ENCODE measurements at places on chromosomes 12 and 14.

DNA sequence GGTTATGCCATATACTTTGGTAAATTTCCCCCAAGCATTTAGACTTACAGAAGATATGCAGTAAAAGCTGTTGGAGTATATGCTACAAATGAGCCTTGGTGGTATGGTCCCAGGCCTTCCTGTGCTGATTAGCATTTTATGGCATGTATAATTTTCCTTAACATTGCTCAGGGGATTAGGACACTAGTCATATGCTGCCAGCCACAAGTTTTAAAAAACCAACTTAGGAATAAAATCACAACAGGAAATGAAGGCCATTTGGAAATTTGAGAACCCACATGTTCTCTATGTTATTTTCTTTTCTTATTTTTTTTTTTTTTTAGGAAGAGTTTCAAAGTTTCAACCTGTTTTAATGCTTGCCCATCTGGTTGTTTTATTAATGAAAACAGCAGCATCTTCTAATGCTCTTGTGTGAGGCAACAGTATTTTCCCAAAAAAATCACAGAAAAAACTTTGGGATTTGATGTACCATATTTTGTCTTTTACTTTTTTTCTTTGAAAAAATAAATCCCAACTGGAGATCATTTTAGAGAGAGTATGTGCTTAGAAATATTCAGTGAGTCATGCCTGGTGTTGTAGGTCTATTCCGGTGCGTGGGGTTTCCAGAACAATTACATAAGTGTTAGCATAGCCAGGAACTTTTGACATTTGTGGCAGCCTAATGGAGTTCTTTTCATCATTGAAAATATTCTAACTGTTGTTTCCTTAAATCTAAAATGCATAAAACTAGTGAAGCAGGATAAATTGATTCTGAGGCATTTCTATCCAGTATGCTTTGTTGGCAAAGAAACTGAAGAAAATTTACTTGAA, 21.7 kb upstream of the DUSP6 start:
- no peak for DNase-seq

DNA sequence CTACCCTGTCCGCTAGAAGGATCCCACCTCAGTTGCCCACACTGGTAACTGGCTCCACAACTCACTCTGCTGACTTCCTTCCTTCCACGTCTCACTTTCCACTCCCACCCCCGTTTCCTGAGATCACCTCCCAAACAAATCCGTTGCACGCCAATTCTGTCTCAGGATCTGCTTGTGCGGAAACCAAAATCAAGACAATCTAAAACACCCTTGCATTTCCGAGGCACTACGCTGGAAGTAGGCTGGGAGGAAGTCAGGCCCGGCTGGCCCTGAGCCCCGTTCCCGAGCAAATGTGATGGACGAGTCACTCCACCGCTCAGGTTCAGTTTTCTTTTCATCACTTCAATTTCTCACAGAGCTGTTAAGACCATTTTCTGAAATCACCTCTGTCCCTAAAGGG, 23.1 kb downstream of the ABCB9 start:
- no peak for DNase-seq

GRCh38 chr14:26377150-26377549, 220.7 kb downstream of the NOVA1 start:
- DNase-seq = no peak

- DNase-seq = no peak
Measured at GRCh38 chr12:62903151-62903550, 31.8 kb downstream of the PPM1H start.

- no peak for DNase-seq
Measured at GRCh38 chr12:32201976-32202375, 95.3 kb downstream of the BICD1 start.

DNA sequence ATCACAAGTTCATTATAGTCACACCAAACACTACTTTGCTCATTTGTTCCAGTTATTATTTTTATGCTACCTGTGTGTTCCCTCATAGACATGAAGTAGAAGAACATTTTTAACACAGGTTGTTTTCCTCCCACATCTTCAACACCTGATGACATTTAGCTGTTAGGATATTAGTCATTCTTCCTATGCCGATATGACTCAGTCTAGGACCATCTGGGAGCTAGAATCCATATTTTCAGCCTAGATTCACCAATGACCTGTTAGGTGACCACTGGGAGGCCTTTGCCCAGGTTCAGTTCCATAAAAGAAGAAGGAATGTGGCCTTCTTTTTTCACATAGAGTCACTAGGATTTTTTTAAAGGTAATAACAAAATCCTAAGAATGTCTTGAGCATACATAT, 222.8 kb downstream of the C12orf42 start:
- no peak for DNase-seq

DNA sequence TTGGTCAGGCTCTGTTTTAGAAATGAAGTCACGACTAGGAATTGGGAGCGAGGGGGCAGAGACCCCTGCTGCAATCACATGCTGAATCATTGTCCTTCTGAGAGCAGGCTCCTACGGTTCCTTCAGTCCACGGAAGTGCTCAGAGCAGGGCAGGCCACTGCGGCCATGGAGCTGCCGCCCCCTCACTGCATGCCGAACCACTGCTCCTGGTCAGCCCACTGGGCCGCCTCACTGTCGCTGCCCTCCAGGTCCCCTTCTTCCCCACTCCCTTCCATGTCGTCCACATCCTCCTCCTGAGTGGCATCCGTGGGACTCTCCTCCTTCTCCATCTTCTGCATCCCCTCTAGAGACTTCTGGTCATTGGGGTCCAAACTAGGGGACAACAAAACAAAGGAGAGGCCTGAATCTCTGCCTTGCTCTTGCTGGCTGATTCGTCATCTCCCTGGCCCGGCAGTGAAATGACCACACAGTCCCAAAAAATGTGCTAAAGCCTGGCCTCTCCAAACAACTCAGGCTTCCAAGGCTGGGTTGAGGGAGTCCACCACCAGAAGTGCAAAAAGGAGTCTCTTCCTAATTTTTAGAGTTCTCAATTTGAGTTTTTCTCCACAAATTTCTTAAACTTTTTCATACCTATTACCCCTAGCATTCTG, 29.4 kb downstream of the ANAPC7 start:
- no peak for DNase-seq

DNA sequence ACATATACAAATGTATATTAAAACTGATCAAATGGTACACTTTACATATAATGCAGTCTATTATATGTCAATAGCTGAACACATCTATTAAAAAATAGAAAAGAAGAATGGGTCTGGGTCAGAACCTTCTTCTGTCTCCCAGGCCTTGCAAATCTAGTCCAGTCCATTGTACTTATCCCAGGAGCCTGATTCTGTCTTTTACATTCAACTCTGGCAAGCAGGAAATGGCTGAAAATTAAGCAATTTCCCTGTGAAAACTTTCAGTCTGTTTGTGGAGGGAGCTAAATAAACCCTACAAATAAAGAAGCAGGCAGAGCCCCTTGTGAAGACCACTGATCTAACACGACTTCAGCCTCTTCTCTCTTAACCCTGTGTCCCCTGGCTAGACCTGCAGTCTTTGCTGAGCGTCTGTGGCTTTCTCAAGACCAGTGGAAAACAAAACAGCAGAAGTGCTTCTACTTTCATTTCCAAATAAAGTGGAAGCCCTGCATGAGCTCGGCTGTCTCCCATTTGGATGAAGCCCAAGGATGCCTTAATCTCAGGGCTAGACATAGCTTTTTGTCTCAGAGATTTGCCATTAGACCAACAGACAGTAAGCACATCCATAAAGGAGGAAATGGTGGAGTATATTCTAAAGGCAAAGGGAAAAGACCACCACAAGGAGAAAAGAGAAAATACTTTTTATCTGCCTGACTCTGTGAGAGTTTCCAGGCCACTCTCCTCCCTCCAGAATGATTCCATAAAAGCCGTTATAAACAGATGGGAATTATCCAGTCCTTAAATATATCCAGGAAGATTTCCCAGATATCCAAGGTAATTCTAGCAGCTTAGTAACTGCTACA, 48.2 kb downstream of the CRACR2A start:
- no peak for DNase-seq

GRCh38 chr12:107207931-107208525, 114.7 kb upstream of the CRY1 start:
- DNase-seq = no peak

GRCh38 chr12:8453021-8453513, 2.7 kb upstream of the CLEC6A start:
- no peak for DNase-seq

- DNase-seq = peak; percentile 34
Measured at GRCh38 chr12:76030341-76031080, 1.1 kb downstream of the PHLDA1 start.

GRCh38 chr14:30333934-30334333, 225.0 kb upstream of the G2E3 start:
- no peak for DNase-seq

DNA sequence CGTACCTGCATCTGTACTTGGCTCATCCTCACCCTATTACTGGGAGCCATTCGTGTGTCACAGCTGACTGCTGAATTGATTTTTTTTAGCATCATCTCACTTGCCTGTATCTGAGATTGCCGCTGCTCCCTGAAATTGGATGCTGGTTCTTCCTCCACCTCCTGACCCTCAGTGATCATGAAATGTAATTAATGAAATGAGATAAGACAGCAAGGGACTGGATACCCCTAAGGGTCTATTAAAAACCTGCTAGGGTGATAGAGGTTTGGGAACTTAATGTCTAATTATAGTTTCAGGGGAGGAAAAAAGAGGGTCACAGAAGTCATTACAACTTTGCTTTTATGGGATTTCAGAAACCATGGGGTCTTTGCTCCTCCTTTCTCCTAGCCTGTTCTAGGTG, 410.6 kb downstream of the DPF3 start:
- DNase-seq = no peak

DNA sequence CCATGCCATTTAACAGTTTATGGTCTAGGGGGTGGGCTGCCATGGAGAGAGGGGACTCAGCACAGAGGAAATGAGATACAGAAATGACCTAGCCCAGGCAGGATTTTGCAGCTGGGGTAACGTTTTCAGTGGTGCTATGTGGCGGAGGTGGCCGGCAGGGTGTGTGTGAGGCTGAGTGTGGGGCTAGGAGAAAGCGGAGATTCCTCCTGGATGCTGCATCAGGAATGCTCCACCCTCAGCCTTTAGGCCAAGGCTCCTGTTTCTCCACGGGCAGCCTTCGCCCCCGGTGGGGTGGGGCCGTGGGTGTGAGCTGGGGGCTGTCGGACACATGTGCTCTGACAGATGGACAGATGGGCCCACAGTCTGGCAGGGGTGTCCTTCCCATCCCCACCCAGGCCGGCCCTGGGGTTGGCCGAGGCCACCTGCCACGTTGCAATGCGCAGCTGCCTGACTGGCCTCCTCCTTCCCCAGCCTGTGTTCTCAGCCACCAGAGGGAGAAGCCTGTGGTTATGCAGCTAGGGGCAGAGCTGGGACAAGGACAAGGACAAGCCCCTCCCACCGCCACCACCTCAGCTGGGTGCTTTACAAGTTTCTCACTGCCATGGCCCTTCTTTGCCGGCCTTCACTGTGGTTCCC, 44.3 kb downstream of the TEAD4 start:
- DNase-seq = no peak

GRCh38 chr12:45284096-45284901, 68.4 kb downstream of the ANO6 start:
- DNase-seq = no peak

GRCh38 chr12:114221136-114221833, 184.7 kb downstream of the TBX5 start:
- DNase-seq = no peak

- no peak for DNase-seq
Measured at GRCh38 chr14:64711039-64711438, 6.8 kb downstream of the PLEKHG3 start.
